Stimulated activated naive CD8-positive, alpha-beta T cell treated with anti-CD3 and anti-CD28 coated beads, Interleukin-15, Interleukin-2, amounts not matched to agents 100 U/mL and 50 U/mL, for 24 hours (primary cell): ENCODE measurements at places on chromosomes 16 and 17.
A peak's percentile ranks its signal among the peaks of the same experiment; 100 is the strongest.

GRCh38 chr17:43879723-43880419 is 27.5 kb downstream of the MPP2 start:
- no peak for DNase-seq

DNA sequence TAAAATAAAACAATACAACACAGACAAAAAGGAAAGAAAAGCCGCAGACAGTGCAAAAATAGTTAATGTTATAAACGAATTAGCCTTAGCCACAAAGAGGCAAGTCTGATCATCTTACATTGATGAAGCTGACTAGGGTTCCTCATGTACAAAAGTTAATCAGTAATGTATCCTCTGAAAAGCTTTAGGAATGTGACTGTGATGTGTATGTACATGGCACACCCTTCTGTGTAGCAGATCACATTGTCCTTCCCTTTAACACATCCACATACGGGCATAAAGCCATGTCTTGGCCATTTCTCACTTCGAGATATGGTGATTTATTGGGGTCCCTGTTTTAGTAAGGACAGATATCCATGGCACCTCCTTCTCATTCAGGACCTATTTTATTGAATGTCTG is 1327.5 kb upstream of the CDH8 start:
- DNase-seq = no peak

DNA sequence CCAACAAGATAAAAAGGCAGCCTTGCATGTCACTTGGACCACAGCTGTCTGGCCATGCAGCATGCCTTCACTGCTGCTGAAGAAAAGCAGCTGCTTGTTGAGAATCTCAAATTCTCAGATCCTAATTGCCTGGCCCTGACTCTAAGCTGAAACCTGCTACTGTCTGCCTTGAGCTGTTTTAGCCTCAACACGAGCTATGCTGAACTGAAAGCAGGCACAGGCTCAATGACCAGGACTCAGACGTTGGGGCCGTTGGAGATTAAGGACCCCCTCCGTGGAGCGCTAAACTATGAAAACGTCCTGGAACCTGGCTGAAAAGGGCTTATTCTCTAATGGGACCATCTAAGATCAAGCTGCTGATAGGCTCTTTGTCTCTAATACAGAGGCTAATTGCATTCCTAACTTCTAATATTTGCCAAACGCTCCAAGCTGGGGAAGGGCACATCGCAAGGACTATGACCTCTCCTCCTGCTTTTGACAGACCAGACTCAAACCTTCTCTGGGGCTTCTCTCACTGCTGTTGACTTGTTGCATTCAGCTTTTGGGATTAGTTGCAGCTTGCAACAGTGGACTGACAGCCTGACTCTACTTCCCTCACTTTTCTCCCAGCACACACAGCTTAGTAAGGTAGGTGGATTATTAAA is 4.6 kb upstream of the PLK1 start:
- no peak for DNase-seq

- peak; percentile 86 for DNase-seq
Measured at GRCh38 chr17:61410141-61411010, 10.7 kb downstream of the TBX2 start.

DNA sequence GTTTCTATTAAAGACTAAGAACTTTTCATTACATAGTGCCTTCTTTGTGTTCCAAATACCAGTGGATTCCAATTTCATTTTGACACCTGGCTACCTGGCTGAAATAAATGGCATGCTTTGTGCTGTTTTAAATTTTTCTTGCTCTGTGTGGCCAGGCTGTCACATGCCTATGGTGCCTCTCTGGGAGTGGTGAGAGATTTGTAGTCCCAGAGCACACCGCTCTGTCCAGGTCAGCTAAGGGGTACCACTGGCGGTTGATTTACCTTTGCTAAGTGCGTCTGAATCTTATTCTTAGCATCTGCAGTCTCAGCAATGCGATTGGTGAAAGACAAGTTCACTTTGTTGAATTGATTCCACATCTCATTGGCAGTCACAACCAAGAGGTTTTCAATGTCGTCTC is 29.4 kb downstream of the TEKT3 start:
- no peak for DNase-seq

GRCh38 chr17:77884967-77885641 is 73.4 kb upstream of the TNRC6C start:
- no peak for DNase-seq

- DNase-seq = no peak
Measured at GRCh38 chr17:66240013-66240412, 10.8 kb upstream of the APOH start.

DNA sequence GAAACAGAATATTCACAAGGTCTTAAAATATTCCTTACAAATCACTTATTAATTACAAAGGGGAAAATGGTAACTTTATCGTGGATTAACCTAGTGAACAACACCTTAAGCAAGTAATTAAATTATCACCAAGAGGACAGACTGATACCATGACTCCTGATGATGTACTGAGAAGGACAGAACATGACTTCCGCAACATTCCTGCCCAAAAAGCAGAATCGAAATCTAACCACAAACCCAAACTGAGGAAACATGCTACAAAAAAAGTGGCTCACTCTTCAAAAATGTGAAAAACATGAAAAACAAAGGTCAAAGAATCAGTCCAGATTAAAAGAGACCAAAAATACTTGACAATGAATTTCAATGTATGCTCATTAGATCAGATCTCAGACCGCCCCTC is 151.5 kb downstream of the AATF start:
- no peak for DNase-seq
